DMS153 (cell line): ENCODE measurements at places on chromosomes 2 and 18.

DNA sequence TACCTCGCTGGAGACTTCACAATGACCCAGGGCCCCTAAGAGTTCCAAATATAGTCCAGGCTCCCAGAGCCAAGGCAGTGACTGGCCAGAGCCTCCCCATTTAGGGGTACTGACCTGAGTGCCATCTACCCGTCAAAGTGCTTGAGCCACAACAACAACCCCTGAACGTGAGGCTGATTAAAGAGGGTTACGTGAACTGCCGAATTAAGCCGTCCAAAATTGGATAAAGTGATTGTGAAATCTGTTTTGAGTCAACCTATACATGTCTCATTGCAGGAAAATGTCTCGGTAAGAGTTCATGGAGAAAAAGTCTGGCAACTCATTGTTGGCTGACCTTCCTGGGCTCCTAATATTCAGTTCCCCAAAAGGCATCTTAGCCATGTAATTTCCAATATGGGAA, 116.3 kb downstream of the TTC32 start:
- DNase-seq: no peak

DNA sequence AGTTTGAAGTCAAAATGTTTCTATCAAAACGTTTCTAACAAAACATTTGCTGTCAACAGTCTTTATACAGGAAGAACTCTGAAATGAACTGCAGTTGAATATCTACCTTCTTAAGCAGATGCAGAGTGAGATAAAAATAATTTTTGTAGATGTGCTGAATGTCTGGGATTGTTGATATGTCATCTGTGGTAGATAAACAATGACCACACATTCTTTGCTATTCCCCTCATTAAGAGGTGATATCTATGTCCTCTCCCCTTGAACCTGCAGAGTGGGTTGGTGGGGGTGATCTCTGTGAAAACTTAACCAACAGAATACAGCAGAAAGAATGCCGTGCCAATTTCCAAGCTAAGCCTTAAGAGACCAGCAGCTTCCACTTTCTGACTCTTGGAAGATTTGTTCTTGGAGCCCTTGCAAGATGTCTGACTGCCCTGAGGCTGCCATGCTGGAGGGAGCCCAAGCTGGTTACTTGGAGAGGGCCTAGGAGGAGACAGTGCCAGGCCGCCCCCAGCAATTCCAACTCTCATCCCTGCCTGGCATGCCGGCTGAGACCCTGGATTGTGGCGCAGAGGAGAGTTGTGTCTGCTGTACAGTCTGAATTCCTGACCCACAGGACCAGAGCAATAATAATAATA, 80.8 kb downstream of the COLEC12 start:
- no peak for DNase-seq

GRCh38 chr18:9629709-9630108, 15.3 kb upstream of the PPP4R1 start:
- DNase-seq: no peak

DNA sequence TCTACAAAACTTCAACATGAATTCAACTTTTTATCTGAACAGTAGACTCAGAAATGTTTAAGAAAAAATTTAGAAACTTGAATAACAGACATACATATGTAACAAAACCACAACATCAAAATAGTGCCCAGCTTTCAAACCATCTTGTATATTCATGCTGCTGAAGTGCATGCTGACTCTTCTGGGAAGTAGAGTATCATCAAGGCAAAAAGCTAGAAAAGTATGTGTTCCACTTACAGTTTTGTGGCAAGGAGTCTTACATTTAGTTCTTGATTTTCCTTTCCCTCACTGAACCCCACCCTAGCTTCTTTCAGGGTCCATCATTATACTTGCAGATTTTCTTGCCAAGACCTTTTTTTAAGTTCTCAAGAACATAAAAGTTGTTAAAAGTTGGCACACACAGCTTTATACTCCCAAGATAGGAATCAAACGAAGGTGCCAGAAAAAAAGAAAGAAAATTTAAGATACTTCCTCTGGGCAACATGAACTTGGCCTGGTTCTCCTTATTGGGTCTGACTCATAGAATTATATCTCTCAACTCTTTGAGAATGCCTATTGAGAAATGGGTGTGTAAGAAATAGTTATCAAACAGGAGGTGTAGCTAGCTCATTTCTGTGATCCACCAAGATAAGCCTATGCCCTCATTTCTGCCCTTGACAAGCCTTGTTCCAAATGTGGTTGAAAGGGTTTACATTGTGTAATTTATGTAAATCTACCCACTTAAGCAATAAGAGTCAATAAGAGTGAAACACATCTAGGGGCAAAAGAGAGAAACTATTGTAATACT, 667.6 kb upstream of the ACVR2A start:
- DNase-seq: no peak

- no peak for DNase-seq
These were observed 144.6 kb upstream of the SETBP1 start for GRCh38 chr18:44536046-44536445.

DNA sequence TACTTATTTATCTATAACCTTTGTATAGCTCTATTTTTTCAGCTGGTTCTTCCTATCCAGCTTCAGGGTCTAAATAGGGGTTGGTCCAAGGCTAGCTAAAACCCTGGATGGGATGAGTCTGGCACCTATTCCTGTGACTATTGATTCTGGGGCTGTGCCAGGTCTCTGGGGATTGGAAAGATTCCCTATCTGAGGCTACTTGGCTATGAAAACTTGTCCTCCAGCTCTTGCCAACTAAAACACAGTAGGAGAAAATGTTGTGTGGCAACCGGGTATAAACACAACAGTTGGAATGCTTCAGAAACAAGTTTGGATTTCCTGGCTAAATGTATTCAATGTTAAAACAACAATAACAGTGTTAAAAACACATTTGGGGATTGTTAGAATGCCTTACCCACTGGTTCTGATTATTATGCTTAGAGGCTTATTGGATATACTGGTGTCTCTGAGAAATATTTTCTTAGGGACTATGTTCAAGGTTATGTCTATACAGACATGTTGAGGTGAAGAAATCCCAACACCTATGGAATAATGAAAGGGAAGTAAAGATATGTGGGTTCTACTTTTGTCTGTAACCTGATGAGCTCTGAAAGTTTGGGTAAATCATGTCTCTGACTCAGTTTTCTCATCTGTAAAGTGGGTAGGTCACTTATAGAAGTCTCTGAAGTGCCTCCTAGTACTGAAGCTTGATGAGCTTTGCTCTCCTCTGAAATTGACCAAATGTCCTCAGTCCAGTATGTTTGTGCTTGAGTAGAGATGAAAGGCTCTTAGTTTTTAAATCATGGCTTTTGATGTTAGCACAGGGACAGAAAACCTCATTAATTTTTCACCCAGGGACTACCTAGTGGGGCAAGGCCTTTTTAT, 460.7 kb downstream of the MTX2 start:
- DNase-seq: peak; percentile 70

- no peak for DNase-seq
These were observed 586.0 kb upstream of the VRK2 start for GRCh38 chr2:57460396-57461276.

- no peak for DNase-seq
These were observed 10.3 kb upstream of the GALNT14 start for GRCh38 chr2:31148514-31148913.

DNA sequence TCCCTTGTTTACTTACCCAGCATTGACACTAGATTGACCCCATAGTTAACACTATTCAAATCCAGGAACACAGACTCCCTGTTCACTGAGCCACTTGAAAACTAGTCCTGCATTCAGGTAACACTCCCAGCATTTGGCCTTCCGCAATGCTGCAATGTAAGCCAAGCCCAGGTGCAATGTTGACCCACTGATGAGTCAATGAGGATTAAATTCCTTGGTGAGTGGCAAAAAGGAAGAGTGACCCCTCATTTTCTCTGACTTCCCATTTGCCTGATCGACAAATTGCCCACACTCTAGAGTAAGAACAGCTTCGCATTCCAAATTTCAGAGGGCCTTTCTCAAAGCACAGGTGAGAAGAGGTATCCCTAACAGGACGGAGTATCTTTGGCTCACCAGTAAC, 251.9 kb downstream of the FBXO15 start:
- peak; percentile 84 for DNase-seq

DNA sequence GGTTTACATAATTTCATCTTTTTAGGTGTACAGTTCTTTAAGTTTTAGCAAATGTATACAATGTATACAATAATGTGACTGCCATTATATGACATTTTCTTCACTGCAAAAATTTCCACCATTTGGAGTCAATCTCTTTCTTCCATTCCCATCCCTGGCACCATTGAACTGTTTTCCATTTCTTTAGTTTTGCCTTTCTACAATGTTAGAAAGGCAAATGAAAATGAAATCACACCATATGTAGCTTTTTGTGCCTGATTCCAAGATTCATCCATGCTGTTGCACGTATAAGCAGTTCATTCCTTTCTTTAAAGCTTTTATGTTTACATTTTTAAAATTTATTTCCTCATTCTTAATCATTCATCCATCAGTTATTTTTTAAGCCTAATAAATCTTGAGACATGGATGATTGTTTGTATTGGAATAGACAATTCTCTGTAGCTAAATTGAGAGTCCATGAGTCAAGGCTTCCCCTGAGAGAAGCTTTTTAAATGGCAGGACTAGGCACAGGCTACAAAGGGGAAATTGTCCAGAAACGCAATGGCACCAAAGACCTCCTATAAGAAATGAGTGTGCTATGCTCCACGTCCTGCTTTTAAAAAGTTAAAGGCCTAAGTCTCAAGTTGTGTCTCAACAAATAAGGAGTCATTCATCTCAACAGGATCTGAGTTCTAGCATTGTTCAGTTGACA, 8.7 kb upstream of the COL5A2 start:
- no peak for DNase-seq

- no peak for DNase-seq
These were observed 32.5 kb downstream of the INPP5D start for GRCh38 chr2:233092432-233093165.

- no peak for DNase-seq
These were observed 120.3 kb downstream of the GYPC start for GRCh38 chr2:126776255-126776654.

- DNase-seq: no peak
These were observed 64.9 kb upstream of the KIF5C start for GRCh38 chr2:148810081-148810480.

DNA sequence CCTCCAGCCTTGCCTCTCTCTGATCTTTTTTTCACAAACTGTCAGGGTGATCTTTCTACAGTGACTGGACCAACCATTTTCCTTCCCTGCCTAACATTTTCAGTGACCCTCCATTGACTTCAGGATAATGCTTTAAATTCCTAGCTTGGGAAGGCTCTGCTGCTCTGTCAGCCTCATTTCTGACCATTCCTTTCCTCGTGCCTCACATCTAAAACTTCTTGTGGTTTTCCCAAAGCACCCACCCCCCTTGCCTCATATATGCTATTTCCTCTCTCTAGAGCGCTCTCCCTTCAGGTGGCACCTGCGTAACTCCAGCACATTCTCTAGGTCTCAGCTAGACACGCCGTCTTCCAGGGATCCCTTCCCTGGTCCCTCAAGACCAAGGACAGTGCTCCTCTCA, 37.2 kb downstream of the DRC1 start:
- no peak for DNase-seq

DNA sequence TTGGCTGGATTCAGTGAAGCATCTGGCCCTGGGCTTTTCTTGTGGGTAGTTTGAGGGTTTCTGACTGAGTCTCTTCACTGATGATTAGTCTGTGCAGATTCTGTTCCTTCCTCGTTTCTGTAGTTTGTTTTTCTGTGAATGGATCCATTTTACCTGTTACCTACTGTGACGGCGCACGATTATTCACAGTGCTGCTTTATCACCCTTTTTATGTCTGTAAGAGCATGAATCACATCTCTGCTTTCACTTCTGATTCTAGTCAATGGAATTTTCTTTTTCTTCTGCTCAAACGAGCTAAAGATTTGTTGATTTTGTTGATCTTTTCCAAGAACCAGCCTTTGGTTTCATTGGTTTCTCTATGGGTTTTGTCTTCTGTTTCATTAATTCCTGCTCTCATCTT, 60.8 kb downstream of the SLC66A2 start:
- no peak for DNase-seq

GRCh38 chr2:188949046-188949818, 24.9 kb upstream of the COL3A1 start:
- DNase-seq: no peak
